ENCODE measurements at places on chromosomes 3 and 15.

GRCh38 chr3:108001457-108001856 is 89.4 kb downstream of the CD47 start:
- no peak for DNase-seq

DNA sequence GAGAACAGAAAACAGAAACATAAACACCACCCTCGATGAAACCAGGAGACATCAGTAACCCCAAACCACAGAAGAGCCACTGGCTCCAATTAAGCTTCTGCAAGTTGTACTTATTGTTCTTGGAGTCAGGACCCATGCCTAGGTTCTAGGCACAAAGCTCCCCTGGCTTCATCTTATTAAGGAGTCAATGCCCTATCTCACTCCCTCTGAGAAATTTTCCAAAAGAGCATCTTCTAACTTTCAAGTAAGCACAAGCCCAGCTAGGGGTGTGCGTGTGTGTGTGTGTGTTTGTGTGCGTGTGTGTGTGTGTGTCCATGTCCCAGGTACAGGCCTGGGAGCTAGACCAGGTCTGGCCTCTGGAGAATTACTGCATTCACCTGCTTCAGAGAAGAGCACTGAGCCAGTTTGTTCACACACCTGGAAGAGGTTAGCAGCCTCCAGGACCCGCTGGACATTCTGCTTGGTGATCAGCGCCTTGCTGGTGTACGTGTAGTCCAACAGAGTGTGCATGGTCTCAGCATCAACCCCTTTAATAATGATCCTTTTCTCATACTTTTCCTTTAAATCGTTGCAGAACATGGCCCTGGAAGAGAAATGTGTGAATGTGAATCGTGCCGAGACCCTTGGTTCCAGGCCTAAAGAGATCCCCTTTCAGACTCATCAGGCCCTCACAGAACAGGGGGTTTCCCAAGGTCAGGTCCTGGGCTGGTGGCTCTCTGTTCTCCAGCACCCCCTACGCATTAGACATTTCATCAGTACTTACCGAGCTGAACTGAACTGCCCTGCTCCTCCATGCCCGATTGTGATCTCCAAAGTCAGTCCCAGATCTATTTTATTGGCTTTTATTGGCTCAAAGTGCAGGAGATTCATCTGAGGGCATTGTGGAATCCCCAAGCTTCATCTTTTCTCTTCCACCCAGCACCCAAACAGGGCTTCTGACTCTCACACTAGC is 27.8 kb downstream of the KLHL6 start:
- no peak for DNase-seq

GRCh38 chr3:54941690-54942362 is 14.0 kb upstream of the LRTM1 start:
- DNase-seq = no peak

GRCh38 chr15:81303244-81304225 is 20.4 kb downstream of the STARD5 start:
- no peak for DNase-seq

- no peak for DNase-seq
Measured at GRCh38 chr3:187709155-187709554, 6.8 kb upstream of the RTP2 start.

DNA sequence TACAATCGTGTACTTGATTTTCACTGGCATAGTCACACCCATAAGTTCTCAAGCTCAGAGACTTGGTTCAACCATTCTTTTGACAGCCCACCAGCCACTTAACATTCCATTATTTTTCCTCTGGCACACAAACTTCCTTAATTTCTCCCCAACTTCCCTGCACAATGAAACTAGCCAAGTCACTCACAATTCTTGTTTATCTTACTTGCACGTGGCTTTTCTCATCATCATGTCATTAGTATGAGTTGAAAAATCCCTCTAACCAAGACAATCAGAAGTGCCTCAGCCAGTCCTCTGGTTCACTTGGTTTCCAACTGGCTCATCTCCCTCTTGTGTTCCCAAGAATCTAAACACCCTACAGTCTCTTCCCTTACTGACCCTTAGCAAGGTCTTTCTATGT is 110.5 kb upstream of the PTPRG start:
- no peak for DNase-seq

- no peak for DNase-seq
Measured at GRCh38 chr3:106013971-106014370, 145.2 kb upstream of the CBLB start.

GRCh38 chr15:34331809-34332208 is 5.8 kb downstream of the SLC12A6 start:
- no peak for DNase-seq
